NCI-H460 (cell line): ENCODE measurements at places on chromosomes 1 and 21. TPM values are rescaled to one million over a fixed set of nuclear protein-coding genes. Genes with fewer than 3 reads are reported as not detected.

KIF14 gene
- total RNA-seq: 29.4 and 34.3 TPM in 2 replicates

COL8A2 gene
- total RNA-seq: 0.12 and 0.20 TPM in 2 replicates

PRR9 gene
- not detected in 2 replicates for total RNA-seq

RWDD3 gene
- 7.9 and 13.2 TPM in 2 replicates for total RNA-seq

TFF2 gene
- not detected in 2 replicates for total RNA-seq

FCRL1 gene
- total RNA-seq: not detected in 2 replicates

NDUFS2 gene
- 161 and 175 TPM in 2 replicates for total RNA-seq

SPATA17 gene
- total RNA-seq: 3.9 and 4.0 TPM in 2 replicates

SPRR1B gene
- total RNA-seq: not detected in 2 replicates

CSF3R gene
- total RNA-seq: 0.20 TPM in 1 of 2 replicates, not detected in the other

VANGL1 gene
- total RNA-seq: 20.5 and 21.1 TPM in 2 replicates

SPATA46 gene
- not detected in 2 replicates for total RNA-seq

OR2T35 gene
- not detected in 2 replicates for total RNA-seq

PTGS2 gene
- 2.4 and 3.7 TPM in 2 replicates for total RNA-seq

LCE6A gene
- not detected in 2 replicates for total RNA-seq

WDTC1 gene
- total RNA-seq: 10.3 and 11.2 TPM in 2 replicates

ERICH3 gene
- total RNA-seq: not detected in 2 replicates

SH3BP5L gene
- 20.5 and 23.6 TPM in 2 replicates for total RNA-seq

ITPKB gene
- total RNA-seq: 1.4 TPM in 2 replicates

UMODL1 gene
- total RNA-seq: not detected in 2 replicates

FAM151A gene
- not detected in 2 replicates for total RNA-seq

SPATA45 gene
- total RNA-seq: not detected in 2 replicates

CFHR1 gene
- 0.55 and 1.3 TPM in 2 replicates for total RNA-seq

F5 gene
- total RNA-seq: not detected in 2 replicates

YOD1 gene
- total RNA-seq: 27.9 and 31.9 TPM in 2 replicates

PRSS38 gene
- not detected in 2 replicates for total RNA-seq

SUSD4 gene
- not detected in 2 replicates for total RNA-seq

TMEM9 gene
- total RNA-seq: 107 and 113 TPM in 2 replicates

KRTAP7-1 gene
- total RNA-seq: not detected in 2 replicates

A3GALT2 gene
- total RNA-seq: not detected in 2 replicates

BEND5 gene
- total RNA-seq: not detected in 2 replicates

NCSTN gene
- total RNA-seq: 129 and 144 TPM in 2 replicates

DYNLT5 gene
- total RNA-seq: not detected in 2 replicates

ITGB2 gene
- total RNA-seq: 0.84 and 0.92 TPM in 2 replicates

UTS2 gene
- not detected in 2 replicates for total RNA-seq

LRRC53 gene
- not detected in 2 replicates for total RNA-seq

RXRG gene
- not detected in 2 replicates for total RNA-seq

PCNT gene
- 11.1 and 14.1 TPM in 2 replicates for total RNA-seq

OR6Y1 gene
- not detected in 2 replicates for total RNA-seq

SPATC1L gene
- total RNA-seq: 6.2 and 10.3 TPM in 2 replicates

TLCD4 gene
- total RNA-seq: 10.2 and 10.5 TPM in 2 replicates

CYP4B1 gene
- not detected in 2 replicates for total RNA-seq

OR10Z1 gene
- total RNA-seq: not detected in 2 replicates

HSF2BP gene
- 1.0 and 1.1 TPM in 2 replicates for total RNA-seq

DNASE2B gene
- not detected in 2 replicates for total RNA-seq

PRRC2C gene
- total RNA-seq: 93.6 and 94.5 TPM in 2 replicates

ATXN7L2 gene
- total RNA-seq: 3.1 TPM in 2 replicates
